Cortex of kidney (tissue), 1 donor: ENCODE measurements at places on chromosomes 16 and 17.

DNA sequence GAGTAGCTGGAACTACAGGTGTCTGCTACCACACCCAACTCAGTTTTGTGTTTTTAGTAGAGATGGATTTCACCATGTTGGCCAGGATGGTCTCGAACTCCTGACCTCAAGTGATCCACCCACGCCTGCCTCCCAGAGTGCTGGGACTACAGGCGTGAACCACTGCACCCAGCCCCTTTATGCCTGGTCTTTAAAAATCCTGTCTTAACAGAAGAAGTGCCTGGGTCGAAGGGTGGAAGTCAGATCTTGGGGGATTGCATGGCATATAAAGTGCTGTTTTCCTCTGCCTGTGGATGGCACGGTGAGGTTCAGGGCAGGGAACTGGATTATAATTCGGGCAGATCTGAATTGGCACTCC, 30.3 kb downstream of the ZC3H18 start:
- DNase-seq, result no peak

DNA sequence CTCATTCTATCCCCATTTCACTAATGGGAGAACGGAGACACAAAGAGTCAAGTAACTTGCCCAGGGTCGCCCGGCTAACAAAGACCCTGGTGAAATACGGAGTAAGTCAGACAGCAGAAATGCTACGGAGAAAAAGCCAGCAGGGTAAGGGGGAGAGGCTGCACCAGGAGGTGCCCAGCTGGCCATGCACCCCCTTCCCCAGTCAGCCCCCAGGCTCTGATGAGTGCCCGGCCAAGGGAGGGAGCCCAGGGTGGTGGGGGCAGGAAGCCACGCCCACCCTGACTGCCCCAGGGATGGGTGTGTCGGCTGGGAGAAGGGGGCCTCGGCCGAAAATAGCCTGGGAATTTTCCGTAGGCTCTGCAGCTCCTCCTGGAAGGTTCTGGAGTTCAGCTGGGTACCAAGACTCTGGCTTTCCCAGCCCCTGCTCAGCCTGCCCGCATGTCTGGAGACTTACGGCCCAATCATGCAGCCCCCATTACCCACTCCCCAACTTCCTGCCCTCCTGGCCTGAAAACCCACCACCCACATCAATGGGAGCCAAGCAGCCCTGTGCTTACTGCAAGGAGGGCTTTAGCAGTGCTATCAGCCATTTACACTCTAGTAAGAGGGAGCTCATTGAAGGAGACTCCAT, 4.2 kb downstream of the CARHSP1 start:
- no peak for DNase-seq

- DNase-seq, result no peak
Measured at GRCh38 chr17:61766520-61766919, 96.8 kb downstream of the BRIP1 start.

DNA sequence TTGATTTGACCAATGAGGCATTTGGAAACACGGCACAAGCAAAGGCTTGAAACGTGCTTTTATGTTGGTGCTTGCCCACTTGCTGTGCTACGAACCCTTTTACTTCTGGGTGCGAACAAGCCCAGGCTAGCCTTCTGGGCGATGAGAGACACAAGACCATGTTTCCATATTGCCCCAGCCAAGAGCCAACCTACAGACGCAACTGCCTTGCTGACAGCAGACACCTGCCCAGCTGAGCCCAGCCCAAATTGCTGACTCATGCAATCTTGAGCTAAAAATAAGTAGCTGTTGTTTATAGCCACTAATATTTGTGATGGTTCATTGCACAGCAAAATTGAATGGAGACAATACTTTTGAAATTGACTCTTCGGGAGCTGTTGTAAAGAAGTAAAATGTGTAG, 464.5 kb downstream of the WWOX start:
- DNase-seq, result no peak

GRCh38 chr16:47448830-47449575, 11.9 kb downstream of the ITFG1 start:
- DNase-seq, result no peak

DNA sequence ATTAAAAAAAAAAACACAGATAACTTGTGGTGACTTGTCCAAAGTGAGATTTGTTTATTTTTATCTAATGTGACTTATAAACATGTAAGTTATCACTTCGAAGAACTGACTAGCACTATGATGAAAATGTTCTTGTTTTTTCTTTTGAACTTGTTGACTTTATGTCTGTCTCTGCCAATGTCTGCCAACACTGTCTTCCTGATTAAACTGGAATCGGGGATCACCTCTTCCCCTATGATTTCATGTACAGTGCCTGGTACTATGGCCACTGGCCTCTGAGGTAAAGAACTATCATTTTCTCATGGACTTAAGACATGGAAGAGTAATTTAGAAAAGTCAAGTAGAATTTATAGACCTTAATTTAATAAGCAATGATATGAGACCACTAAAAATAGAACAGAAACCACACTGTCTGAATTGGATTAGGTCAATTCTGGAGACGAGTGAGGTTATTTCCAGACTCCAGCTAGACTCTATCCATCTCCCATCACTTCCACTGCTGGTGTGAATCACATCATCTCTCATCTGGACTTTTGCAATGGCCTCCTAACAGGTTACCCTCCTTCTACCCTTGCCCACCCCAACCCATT, 8.9 kb downstream of the C17orf78 start:
- no peak for DNase-seq

DNA sequence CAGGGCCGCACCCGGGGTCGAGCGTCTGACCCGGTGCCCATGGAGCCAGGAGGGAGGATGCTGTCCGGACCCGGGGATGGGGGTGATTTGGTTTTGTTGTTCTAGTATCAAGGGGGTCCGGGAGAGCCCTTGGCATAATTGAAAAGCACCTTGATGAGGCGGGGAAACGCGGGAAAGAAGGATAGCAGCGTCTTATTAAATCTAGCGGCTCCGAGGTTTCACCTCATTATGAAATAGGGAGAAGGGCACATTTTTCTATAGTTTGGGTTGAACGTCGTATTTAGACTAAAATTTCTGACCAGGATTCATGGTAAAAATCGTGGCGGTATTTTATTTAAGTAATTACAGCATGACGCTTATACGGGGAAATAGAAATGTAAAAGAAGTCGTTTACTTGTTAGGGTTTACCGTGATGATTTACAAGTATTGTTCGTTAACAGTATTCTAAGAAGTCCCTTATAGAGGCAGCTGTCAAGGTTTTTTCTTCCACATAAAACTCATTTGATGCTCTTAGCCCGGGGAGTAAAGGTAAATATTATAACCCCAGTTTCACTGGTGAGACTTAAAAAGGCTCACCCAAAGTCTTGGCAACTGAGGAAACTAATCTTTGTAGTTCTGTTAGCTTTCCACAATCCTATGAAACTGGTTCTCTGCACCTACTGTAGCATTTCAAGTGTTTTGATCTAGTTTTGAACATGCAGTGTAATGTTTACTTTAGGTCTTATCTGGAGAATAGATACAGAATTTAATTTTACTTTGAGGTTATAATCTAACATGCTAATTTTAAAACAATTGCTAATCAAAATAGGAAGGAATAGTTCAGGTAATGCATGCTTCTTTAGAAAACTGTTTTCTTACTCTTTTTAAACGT, 756 bp downstream of the LUC7L3 start:
- DNase-seq, result no peak

DNA sequence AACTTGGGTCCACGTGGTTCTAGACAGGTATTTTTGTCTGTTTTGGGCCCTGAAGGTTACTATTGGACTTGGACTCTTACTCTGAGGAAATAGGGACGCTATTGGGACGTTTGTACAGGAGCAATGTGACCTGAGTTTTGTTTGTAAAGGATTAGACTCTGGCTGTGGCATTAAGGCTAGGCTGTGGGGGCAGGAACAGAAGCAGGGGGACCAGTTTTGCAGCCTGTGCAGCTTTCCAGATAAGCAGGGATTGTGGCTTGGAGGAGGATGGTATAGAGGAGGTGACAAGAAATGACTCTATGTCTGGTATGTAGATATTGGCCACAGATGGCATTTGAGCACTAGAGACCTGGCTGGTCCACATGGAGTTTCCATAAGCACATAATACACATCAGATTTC, 12.8 kb downstream of the NOD2 start:
- no peak for DNase-seq

DNA sequence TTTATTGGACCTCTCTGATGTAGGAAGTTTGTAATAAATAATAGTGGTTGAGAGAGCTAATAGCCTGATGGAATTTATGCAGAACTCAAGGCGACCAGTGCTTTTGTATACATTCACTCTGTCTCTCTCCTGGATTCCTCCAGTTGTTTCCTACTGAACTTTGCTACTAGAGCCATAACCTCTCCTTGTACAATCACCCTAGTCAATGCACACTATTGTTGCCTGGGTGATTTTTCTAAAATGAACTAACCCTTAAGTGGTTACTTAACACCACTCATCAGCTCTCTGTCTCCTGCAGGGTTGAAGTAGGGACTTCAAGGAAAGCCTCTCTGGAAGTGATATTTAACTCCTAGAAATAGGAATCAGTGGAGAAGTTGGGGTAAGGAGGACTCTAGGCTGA, 9.7 kb downstream of the PHKB start:
- no peak for DNase-seq

GRCh38 chr16:78742501-78743283, 643.2 kb downstream of the WWOX start:
- no peak for DNase-seq

DNA sequence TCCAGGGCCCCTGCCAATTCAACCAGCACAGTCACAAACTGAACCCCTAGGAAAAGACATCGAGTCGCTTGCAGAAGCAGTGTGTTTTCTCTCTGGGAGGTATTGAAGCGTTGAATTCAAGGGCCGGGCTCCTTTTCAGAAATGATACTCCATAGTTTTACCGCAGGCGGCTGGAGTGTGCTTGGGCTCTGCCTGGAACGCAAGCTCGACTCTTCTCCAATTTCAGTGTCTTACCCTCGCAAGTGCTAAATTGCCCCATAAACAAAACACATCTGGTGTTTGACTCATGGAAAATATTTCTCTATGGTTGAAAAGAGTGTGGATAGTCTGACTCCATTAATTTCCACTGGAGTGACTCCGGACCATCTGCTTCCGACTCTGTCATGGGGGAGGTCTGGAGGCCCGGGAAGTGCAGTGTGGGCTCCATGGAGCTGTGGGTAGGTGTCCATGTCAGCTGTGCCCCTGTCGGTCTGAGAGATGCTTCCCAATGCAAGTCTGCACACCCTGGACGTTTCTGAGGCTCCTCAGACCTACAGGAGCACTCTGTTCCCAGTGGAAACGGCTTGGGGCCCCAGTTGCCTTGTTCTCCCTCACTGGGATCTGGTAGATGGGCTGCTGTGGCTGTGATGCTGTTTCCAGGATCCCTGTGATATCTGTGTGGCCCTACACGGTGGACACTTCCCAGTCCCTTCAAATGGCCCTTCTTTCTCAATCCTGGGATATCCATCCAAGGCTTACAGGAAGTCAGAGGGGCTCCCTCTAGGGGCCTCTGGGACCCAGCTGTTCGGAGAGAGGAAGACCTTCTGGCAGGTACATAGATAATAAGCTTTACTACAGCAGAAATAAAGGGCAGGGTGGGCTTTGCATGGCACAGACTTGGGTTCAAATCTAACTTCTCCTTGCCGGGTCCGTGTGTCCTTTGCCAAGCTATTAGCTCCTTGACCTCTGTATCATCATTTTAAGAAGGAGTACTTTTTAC, 119.8 kb upstream of the CDH13 start:
- no peak for DNase-seq

DNA sequence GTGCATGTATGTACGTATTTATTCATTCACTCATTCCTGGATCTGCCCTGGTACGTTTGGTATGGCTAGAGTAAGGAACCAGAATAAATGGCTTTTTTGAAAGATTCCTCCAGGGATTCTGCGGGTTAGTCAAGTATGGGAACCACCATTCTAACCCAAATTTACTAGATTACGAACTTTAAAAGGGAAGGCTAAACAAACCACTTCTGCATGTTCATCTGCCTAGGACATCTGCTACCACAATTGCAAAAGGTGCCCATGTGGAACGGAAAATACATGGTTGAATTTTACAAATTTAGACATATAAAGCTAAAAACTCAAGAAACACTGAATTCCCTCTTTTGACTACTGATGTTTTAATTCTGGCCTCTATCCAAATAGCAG, 22.1 kb downstream of the CYTH1 start:
- DNase-seq, result no peak

DNA sequence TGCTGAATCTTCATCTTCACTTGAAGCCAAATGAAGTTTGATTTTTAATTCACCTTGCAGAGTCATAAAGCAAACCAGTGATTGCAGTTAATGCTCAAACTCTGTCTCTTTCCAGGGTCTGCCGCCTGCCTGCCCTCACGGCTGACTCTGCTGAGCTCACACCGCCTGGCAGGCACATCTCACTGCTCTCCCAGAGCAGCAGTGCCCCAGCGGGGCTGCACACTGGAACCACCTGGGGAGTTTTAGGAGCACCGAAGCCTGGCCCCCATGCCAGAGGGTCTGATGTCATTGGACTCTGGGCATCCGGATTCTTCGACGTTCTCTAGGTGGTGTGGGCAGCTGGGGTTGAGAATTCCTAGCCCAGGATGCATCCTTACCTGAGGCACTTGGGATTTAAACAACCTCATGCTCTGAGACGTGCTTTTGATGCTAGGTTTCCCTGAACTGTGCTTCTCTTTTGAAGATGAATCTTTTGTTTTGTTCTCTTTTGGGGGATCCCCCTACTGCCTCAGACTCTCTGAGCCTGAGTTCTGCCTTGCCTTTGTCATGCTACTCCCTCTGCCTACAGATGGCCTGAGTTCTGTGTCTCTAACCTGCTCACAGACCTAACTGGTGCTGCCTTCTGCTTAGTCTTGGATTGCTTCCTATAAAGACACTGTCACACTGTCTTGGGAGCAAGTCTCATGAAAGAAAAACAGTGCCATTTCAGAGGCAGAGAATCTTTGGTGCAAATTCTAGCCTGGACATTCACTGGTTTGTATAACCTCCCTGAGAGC, 438.1 kb upstream of the CCL2 start:
- DNase-seq, result no peak

DNA sequence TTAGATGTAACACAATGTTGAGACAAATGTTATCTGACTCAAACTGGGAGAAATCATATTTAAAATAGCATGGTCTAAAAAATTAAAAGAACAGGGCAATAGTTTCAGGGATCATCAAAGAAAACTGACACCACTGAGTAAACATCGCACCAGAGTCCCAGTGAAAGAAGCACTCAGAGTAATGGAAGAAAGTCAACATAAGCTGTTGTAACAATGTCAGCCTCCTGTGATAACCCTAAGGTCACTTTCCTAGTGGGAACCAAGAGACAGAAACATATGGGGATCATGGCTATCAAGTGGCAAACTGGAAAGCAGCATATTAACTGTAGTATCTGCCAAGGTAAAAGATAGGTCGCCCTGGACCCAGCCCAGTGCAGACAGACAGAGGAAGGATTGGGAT, 160.8 kb downstream of the CA10 start:
- DNase-seq, result no peak

- no peak for DNase-seq
Measured at GRCh38 chr17:36755586-36755985, 154.2 kb downstream of the MRM1 start.

DNA sequence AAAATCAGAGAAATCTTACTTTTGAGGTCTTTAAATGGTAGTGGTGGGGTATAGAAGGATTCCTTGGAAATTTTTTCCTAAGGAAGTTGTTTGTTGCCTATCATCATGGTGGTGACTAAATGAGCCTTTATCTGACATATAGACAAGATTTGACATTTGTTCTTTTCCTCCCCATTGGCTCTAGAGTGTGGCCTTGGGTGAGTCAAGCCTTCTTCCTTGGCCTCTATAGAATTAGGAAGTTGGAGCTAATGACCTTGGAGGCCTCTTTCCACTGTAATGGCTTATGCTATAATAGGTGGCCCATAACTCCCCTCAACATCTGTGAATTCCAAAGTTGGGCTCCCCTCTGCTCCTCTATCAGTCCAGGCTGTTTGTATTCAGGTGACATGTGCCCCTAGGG, 79.1 kb upstream of the HNF1B start:
- no peak for DNase-seq
